Motor neuron (in vitro differentiated cells): ENCODE measurements at places on chromosomes 1 and 21.
A peak's percentile ranks its signal among the peaks of the same experiment; 100 is the strongest.

DNA sequence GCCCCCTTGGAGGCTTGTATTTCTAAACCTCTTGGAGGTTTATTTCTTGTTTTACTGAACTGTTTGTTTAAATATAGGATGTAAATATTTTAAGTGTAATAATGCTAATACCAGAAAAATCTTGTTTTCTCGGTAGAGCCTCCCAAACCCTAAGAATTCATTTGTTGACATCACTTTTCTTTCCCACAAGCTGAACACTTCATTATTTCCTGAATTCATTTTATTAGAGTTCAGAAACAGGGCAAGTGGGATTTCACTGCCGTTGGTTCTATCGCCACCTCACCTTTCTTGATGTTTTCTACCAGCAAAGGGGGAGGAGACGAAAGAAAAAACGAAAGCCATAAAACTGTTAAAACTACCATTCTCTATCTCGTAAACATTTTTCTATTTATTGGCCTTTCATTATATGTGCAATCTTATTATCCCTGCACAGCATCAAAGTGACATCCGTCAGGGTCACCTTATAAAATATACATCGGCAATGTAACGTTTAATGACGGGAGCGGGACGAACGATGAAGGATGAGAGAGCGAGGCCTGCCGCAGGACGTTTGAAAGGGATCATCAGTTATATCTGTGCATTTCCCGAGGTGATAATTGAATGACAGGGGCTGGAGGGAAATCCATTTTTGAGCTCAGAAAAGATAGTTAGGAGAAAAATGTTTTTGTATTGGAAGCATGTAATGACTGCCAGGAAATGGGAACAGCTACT lies 59.5 kb downstream of the SLC45A1 start:
- no peak for ATAC-seq

DNA sequence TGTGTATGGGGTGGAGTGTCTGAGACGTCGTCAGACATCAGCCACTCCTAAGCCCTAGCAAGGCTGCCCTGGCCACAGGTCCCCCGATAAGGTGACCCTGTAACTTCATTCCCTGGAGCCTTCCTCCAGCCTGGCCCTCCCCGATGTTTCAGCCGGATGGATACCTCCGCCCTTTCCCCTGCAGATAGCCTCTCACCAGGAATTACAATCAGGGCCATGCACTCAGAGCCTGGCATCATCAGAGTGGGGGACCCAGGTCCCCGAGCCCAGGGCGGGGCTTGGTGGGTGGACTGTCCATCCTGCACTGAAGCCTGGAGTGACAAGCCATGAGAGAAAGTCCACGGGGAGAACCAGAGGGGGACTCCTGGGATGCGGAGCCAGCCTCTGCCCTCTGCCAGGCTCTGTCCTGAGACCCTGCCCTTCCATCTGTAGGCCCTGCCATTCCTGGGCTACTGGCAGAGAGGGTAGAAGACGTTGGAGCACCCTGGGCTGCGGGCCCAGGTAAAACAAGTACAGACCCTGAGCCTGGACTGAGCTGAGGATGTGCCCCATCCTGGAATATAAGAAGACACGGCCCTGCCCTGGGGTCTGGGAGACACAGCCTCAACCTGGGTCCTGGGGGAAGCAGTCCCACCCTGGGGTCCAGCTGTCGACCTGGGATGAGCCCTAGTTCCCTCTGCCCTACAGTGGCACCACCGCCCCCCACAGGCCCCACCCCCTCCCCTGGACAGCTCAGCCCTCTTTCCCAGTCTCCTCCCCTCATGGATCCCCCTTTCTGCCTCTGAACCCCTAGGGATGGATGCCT lies 16.8 kb upstream of the ARF1 start:
- ATAC-seq: no peak

GRCh38 chr1:202113690-202114300 lies 8.9 kb upstream of the GPR37L1 start:
- no peak for ATAC-seq

DNA sequence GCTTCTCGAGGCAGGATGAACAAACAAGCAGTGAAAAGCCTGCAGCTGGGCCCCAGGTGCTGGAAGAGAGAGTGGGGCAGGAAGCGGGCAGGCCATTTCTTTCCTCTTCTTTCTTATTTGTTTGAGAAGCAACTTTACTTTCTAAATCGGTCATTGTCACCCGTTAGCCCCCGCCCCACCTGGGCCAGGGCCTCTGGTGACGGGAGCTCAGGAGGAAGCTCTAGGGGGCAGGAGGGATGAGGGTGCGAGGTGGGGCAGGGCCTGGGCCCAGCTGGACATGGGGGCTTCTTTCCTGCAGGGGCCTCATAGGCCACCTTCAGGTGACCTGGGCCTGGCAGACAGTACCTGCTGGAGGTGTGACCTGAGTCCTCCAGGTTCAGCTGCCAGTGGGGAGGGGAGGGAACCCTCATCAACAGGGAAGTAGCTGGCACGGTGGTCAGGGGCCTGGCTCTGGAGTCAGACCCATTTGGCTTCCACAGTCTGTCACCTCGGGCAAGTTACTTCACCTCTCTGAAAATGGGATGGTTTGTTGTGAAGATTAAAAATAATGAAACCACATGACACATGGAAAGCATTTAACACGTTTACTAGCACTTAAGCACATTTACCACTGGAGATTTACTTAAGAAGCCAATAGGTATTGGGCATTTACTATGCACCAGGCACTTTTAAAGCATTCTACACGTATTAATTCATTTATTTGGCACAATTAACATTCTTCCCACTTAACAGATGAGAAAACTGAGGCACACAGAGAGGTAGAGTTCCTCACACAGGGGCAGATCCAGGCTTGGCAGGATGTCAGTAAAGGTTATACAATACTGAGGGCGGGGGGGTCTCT lies 54.1 kb upstream of the ID3 start:
- ATAC-seq: no peak

DNA sequence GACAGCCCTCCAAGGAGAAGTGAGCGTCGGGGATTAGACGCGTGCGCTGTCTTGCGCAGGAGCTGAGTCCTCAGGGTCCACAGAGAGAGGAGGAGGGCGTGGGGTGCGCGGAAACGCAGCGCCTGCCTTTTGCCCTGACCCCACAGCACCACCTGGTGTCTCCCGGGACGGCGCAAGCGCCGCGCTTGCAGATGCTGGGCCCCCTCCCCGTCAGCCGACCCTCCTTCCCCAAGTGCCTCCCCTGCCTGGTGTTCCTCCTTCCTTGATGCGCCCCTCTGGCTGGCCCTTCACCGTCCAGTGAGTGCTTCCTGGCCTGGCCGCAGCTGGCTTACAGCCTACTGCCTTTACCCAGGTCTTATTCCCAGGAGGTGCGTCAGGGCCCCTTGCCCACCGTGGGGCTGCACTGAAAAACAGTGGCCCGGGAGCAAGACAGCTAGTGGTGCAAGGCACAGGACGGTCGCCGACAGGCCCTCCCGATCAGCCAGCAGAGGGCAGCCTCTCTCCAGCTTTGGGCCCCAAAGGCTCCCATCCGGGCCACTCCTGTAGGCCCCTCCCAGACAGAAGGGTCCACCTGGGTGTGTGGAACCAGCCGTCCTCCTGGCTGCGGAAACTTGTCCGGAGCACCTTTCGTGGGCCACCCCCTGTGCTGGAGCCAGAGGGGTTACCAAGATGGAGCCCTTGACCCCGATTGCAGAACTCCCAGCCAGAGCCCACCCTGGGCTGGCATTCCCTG lies 12.9 kb upstream of the PHLDA3 start:
- ATAC-seq: peak; percentile 45

- ATAC-seq: peak; percentile 51
Measured at GRCh38 chr1:77538956-77539518, 143.4 kb downstream of the ZZZ3 start.

- no peak for ATAC-seq
Measured at GRCh38 chr21:33238146-33238545, 8.4 kb downstream of the IFNAR2 start.

DNA sequence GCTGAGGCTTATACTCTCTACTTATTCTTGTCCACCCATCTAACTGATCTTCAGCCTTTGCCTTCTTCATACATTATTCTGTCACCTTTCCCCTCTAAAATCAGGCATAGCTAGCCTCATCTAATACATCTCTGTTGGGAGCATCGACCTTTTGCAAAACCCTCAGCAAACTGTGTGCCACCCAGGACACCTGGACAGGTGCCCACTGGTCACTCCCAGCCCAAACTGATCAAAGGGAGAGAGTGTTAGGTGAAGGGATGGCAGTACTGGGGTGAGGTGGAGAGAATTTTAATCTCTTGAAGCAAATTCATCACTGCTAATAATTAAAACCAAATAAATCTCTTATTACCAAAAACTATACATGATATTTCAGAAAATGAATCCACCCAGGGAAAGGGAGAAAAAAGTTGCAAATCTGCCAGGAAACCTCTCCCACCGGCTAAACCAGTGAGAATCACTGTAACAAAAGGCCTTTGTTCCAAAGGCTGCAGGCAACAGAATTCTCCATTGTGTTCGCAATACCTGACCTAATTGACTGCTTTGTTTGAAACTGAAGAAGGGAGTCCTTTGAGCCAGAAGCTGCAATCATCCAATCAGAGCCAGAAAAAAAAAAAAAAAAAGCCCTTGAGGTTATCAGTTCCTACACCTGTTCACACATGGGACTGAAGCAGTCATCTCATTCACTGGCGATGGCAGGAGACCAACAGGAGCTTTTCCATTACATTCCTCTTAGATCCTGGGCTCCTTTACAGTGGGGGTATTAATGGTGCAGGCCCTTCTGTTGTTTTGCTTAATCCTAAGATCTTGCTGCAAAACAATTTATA lies 172.6 kb downstream of the APP start:
- ATAC-seq: peak; percentile 38

DNA sequence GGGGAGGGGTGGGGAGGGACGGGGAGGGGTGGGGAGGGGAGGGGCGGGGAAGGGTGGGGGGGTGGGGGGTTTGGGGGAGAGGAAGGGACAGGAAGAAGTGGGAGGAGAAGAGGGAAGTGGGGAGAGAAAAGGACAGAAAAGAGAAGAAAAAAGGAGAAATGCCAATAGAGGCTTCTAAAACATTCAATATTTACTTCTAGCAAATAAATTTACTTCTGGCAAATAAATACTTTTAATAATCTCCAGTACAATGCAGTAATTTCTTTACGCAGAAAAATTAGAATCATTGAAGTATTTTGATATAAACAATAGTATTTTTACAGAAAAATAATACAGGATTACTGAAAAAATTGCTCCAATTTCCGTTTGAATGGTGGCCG lies 9.4 kb upstream of the GPR161 start:
- no peak for ATAC-seq

GRCh38 chr1:149986486-149987296 lies 23.8 kb downstream of the OTUD7B start:
- no peak for ATAC-seq

GRCh38 chr1:21624571-21625389 lies 44.4 kb downstream of the RAP1GAP start:
- no peak for ATAC-seq

DNA sequence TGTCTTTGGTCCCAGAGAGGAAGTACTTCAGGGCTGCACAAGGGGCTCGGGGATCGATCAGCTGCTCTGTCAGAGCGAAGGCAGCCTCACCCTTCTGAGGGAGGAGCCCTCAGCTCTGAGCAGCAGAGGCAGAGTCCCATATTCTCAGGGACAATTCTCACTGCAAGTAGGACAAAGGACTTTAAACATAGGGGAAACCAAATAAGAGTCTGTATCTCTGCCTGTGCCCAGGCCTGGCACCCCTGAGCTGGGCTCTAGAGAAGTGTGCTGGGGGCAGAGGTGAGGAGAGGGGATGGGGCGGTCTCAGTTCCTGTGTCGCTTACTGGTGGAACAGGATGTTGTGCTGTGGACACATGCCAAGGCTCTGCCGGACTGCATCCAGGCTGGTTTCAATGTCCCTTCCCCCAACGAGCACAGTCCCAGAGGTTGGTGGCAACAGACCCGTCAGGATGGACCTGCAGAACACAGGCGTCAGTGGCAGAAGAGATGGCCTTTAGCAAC lies 76.6 kb downstream of the ABCA4 start:
- no peak for ATAC-seq

DNA sequence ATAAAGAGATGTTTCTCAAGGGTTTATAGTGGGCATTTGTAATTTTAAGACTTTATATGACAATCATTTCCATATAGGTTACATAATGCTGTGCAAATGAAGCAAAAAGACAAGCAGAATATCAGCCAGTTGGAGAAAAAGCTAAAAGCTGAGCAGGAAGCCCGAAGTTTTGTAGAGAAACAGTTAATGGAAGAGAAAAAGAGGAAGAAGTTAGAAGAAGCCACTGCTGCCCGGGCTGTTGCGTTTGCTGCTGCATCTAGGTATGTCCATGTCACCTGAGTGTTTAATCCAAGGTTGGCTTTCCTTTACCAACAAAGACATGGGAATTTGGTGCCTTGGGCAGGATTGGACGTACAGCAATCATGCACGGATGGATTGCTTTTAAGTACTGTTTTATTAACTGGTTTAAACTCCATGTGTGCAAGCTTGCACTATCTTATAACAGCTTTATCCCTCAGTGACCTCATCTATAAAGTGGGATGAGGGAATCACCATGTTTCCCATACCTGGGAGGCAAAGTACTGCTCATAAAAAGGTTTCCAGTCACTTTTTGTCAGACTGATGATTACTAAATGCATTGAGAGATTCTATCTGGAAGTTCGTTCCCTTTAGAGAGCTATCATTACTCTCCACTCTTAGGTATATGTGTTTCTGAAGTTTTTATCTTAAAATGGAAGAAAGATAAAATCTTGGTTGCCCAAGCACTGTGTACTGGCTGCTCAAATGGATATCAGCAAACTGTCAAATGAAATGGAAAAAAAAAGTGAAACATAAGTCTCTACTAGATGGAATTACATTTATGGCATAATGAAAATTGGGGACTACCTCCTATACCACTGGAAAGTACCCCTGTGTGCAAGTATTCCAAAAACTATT lies 55.1 kb downstream of the MACO1 start:
- ATAC-seq: no peak

GRCh38 chr21:28761674-28762356 lies 230.9 kb downstream of the LTN1 start:
- no peak for ATAC-seq

DNA sequence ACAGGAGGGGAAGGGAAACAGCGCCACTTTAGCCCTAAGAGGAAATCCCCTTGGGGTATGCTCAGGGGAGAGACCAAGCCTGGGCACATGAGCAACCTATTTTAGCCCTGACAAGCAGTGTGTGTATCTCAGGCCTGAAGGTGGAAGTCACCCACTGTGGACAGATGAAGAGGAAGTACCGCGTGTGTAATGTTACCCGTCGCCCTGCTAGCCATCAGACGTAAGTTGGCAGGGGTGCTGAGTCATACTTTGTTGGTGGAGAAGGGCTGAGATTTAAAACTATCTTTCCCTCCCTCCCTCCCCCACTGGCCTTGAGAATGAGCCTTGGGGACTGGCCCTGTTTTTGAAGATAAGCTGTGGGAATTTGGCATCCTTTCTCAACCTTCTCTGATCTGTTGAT lies 11.2 kb downstream of the AGO1 start:
- ATAC-seq: peak; percentile 7

GRCh38 chr1:46489638-46490405 lies at the start of gene DMBX1:
TSS of gene DMBX1 (plus strand) at chr1:46489836. CDS start at chr1:46507011, 17,175 bp downstream.
- ATAC-seq: peak; percentile 38

DNA sequence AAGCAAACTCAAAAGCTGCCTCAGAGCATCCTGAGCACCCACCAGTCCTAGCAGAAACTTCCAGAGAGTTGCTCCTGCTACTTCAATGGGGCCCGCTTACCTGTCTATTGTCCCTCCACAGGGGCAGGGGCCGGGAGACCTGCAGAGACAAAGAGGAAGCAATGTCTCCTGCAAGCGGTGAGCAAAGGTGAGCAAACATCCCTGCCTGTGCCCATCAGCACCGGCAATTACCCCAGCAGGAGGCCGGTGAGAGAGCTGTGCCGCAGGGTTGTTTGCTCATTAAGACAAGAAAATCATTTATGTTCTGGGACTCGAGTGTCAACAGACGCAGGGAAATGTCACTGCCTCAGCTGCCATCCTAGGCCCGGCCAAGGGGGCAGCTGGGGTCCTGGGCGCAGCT lies 53.8 kb upstream of the TARDBP start:
- no peak for ATAC-seq

- no peak for ATAC-seq
Measured at GRCh38 chr1:59092126-59092525, 204.8 kb upstream of the FGGY start.
